ENCODE measurements at places on chromosomes 7 and 10.

DNA sequence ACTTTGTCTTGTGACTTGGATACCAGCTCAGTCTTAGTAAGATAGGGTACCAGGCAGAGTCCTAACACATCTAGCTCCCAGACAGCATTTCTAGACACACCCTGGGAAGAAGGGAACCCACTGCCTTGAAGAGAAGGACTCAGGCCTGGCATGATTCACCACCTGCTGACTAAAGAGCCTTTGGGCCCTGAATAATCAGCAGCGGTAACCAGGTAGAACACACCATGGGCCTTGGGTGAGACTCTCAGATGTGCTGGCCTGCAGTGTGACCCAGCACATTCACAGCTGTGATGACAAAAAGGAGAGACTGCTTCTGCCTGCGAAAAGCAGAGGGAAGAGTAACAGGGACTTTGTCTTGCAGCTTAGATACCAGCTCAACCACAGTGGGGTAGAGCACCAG lies 10.4 kb upstream of the TNKS2 start:
- no peak for DNase-seq

GRCh38 chr7:486216-486743 lies 33.4 kb downstream of the PDGFA start:
- no peak for DNase-seq

DNA sequence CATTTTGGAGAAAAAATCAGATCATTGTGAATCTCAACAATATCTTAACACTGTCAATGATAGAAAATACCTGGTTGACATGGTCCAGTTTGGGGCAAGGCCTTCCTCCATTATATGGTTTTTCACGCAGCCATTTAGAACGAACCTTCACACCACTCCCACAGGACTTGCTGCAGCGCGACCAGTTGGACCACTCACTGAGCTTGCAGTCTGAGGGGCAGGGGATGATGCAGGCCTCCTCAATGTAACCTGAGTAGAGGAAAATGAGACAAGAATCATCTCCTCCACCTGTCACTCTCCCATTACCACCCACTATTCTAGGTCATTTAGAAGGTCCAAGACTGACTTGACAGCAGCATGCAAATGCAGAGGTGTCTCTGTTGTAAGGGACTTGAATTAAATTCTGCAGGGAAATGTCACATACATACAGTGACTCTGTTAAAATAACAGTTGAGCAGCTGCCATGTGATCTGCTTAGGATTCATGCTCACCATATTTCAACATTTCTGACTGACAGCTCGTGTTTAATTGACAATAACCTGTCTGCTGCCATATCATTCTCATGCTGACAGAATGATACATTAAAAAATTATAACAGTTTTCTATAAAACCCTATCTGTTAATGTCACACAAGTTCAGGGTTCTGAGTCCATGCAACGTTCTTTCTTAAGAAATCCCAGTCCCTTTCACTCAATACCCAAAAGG lies 403.0 kb downstream of the THSD7A start:
- no peak for DNase-seq

DNA sequence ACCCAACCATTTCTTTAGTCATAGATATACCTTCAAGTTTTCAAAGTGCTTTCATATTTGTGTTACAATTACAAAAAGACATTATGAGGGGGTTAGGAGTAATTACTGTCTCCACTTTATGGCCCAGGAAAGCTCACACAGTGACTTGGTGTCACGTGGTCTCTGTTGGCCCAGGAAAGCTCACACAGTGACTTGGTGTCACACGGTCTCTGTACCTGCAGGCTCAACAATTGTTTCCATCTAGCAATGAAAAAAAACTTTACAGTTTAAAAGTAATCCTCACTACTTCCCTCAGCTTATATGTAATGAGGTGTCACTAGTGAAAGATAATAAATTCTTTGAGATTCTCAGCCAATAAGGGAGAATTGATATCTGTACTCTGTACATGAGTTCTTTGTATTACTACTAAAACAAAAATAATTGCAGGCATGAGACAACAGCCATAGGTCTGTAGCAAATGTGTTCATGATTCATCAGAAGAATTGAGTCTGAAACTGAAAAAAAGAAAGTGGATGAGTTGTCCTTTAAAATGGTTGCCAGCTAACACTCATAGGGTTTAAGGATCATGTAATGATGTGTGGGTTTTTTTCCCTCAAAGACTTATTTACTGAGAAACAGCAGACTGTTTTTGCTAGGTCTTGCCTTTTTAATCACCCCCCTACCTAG lies 10.9 kb downstream of the OGDH start:
- DNase-seq: no peak

- DNase-seq: no peak
Observed at GRCh38 chr10:25261558-25261957, 86.8 kb downstream of the GPR158 start.

DNA sequence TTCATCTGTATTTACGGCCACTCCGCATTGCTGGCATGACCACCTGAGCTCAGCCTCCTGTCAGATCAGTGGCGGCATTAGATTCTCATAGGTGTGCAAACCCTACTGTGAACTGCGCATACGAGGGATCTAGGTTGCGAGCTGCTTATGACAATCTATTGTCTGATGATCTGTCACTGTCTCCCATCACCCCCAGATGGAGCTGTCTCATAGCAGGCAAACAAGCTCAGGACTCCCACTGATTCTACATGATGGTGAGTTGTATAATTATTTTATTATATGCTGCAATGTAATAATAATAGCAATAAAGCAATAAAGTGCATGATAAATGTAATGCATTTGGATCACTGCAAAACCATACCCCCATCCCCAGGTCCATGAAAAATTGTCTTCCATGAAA lies 1172.9 kb upstream of the AUTS2 start:
- no peak for DNase-seq

GRCh38 chr7:43586251-43586900 lies 3.5 kb downstream of the STK17A start:
- DNase-seq: no peak

- DNase-seq: no peak
Observed at GRCh38 chr10:1085258-1085657, 29.1 kb downstream of the WDR37 start.

- no peak for DNase-seq
Observed at GRCh38 chr7:132247995-132248618, 328.2 kb downstream of the PLXNA4 start.

- DNase-seq: no peak
Observed at GRCh38 chr10:60266513-60266912, 123.2 kb downstream of the ANK3 start.

DNA sequence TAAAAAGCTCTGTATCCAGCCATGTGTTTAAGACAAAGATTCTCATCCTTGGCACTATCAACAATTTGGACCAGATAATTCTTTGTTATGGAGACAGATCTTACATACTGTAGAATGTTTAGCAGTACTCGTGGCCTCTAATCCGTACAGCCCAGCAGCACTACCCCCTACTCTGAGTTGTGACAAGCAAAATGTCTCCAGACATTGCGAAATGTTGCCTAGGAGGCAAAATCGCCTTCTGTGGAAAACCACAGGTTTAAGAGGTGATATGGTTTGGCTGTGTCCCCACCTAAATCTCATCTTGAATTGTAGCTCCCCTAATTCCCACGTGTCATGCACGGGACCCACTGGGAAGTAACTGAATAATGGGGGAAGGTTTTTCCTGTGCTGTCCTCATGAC lies 186.7 kb downstream of the CHCHD3 start:
- no peak for DNase-seq
